Right cardiac atrium (tissue), 5 donors: ENCODE measurements at places on chromosomes 2 and 18. TPM values are rescaled to one million over a fixed set of nuclear protein-coding genes. Genes with fewer than 3 reads are reported as not detected.

DNA sequence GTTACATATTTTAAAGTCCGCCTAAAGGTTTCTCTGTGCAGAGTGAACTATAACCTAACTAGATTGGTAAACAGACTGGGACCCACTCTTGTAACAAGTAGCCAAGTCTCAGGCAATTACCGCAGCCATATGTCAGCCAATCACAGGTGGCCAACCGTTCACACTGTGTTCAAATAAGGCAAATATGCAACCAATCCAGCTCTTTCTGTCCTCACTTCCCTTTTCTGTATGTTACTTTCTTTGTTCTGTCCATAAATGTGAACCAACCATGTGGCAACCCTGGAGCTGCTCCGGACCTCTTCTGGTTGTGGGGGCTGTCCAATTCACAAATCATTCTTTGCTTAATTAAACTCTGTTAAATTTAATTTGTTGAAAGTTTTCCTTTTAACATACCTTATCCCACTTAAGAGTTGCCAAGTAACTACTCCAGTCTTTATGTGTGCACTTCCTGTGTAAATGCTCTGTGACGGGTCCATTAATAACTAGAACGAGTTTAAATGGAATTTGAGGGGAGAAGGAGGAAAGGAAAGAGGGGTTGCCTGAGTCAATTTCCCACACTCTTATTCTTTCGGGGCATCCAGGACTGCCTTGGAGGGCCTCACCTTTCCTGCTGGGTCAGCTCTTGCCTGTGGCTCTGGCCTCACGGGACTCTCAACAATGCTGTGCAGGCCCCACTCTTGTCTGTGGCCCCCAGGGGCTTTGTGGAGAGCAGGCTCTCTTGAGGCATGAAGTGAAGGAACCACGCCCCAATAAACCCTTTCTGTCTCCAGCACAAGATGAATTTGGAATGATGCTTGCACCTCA lies 6.6 kb upstream of the RPL37A start:
- DNase-seq = no peak

DNA sequence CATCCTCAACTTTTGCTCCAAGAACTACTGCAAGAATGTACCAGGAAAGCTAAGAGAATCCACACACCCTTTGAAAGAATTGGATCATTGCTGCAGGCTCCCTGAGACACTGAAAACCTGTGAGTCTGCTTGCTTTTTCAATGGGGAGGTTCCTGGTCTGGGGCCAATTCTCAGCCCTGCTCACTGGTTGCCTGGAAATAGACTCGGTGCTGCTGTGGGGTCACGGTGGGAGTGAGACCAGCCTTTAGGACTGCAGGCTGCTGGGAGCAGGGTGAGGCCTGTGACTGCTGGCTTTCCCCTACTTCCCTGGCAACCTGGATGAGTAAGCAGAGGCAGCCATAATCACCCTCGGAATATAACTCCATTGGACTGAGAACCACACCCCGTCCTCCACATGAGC lies 569.3 kb downstream of the DPP10 start:
- no peak for DNase-seq

DNA sequence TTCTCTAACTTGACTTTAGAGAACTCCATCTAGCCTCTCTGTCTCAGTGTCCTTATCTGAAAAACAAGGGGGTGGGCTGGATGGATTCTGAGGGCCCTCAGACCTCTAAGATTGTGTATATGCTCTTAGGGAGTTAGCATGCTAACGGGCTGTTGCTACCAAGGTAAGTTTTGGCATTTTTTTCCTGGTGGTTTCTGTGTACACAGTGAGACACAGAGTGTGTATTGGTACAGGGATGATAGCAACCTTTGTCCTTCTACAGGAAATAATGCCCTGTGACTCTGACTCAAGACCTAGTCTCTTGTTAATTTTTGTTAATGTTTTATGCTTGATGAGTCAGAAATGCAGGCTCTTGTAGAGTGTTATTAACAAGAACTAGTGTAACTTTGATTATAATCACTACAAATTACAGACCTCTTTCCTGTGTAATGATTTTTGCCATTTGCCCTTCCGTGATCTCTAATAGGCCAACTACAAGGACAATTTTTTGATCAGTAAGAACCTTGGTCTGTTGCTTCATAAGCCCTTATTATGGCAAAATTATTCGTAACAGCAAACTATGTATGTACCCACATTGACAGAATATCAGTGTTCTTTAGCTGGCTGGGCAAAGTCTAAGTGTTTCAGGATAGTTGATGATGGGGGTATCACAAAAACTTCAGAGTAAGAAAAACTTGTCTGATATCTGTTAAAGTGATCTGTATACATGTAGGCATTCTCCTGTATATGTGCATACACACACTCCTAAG lies 89.7 kb downstream of the SPTBN1 start:
- DNase-seq = no peak

DNA sequence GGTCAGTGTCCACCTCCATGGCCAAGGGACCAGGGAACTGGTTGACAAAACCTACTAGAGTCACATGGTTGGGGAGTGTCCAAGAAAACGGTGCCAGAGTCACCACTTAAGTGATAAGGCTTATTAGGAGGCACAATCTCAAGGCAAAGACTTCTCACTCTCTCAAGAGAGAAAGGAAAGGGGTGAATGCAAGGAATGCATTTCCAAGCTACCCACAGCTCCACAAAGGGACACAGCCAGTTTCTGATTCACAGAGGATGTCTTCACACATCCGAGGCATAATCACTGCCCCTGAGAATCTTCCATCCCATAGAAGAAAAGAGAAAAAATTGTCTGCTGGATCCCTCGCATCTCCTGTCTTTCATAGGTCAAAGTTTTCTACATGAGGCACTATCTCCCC lies 269.3 kb downstream of the TNS1 start:
- DNase-seq = no peak

GRCh38 chr2:217983276-217984233 lies 19.2 kb downstream of the TNS1 start:
- no peak for DNase-seq

DNA sequence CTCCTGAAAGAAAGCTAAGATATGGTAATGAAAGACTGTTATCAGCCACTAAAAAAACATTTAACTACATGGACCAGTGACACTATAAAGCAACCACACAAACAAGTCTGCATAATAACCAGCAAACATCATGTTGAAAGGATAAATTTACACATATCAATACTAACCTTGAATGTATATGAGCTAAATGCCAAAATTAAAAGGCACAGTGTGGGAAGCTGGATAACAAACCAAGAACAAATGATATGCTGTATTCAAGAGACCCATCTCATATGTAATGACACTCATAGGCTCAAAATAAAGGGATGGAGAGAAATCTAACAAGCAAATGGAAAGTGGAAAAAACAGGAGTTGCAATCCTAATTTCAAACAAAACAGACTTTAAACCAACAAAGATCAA lies 213.1 kb upstream of the CDH2 start:
- DNase-seq = no peak

DNA sequence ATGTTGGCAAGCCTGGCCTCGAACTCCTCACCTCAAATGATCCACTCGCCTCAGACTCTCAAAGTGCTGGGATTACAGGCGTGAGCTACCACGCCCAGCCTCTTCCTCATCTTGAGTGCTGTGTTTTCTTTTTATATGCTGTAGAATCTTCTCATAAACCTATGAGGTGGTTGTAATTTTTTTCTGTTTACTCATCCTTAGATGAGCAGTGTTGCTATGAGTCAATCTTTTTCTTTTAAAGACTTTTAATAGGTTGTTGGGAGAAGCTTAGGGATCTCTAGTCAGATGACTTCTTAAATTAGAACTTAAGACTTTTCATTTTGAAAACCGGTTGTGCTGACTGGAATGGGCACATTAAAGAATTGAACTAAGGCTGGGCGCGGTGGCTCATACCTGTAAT lies 8.7 kb upstream of the AAK1 start:
- no peak for DNase-seq

ITSN2 gene
- 58.9 TPM for total RNA-seq

- peak; percentile 57 for DNase-seq
Observed at GRCh38 chr18:22544626-22545025, 126.9 kb upstream of the CTAGE1 start.

- DNase-seq = peak; percentile 56
Observed at GRCh38 chr2:70094978-70095719, 7.9 kb downstream of the PCBP1 start.
